CD4-positive, alpha-beta T cell treated with Interleukin-17A for 1 hour (primary cell): ENCODE measurements at places on chromosomes 4 and X.
A peak's percentile ranks its signal among the peaks of the same experiment; 100 is the strongest.

GRCh38 chr4:169993531-169993930 is 32.7 kb downstream of the MFAP3L start:
- DNase-seq, result no peak

GRCh38 chrX:153744210-153745066 is 19.6 kb upstream of the PLXNB3 start:
- no peak for DNase-seq

DNA sequence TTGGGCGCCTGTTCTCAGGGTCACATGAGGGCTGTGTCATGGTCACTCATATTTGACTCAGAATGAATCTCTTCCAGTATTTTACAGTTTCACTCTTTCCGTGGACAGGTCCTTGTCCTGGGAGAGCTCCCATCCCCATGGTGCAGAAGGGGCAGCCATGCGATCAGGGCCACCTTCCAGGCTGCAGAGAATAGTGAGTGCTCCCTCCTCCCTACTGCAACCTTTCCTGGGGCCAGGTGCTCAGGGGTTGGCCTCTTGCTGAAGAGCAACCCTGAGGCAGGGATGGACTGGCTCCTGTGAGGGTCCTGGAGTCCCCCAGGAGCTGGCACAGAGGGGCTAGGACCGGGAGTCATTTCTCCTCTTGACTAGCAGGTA is 108.4 kb downstream of the ABLIM2 start:
- no peak for DNase-seq

DNA sequence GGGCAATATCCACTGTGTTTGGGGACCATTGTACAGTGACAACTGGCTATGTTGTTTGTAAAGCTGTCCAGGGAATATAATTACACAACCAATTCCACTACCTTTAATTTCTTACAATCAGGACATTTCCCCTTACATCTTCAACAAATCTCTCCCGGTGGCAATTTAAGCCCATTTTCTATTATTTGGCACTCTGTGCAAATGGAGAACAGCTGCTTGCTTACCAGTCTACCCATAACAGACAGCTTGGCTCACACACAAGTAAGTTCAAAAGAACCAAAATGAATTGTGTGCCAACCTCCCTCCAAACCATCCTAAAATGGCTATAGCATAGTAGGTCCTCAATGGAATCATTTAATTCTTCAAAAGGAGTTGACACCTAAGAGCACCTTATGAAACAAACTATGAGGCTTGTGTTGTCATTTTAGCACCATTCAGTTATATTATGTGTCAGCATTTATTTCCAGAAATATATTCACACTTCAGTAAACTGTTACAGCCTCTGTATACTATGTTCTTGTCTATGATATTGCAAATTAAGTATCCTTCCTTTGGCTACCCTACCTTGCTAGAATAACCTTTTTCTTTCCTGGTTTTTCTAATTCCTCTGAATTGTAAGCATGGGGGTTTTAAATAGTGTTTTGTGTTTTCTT is 18.4 kb downstream of the GABRA4 start:
- no peak for DNase-seq

DNA sequence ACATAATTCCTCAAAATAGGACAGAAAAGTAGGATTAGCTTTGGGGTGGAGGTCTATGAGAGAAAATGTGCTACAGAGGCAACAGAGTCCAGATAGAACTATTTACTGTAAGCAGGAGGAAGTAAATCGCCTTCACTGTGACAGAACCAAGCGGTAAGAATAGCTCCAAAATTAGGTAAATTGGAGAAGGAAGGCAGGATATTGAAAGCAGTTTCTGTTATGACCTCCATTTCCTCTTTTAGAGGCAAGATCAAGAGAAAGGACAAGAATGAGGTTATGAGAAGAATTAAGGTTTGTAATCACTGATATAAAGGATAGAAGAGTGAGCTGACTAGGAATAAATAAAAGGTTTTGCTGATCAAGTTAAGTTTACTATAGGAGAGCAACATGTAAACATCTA is 44.1 kb upstream of the NEUROG2 start:
- DNase-seq, result no peak

DNA sequence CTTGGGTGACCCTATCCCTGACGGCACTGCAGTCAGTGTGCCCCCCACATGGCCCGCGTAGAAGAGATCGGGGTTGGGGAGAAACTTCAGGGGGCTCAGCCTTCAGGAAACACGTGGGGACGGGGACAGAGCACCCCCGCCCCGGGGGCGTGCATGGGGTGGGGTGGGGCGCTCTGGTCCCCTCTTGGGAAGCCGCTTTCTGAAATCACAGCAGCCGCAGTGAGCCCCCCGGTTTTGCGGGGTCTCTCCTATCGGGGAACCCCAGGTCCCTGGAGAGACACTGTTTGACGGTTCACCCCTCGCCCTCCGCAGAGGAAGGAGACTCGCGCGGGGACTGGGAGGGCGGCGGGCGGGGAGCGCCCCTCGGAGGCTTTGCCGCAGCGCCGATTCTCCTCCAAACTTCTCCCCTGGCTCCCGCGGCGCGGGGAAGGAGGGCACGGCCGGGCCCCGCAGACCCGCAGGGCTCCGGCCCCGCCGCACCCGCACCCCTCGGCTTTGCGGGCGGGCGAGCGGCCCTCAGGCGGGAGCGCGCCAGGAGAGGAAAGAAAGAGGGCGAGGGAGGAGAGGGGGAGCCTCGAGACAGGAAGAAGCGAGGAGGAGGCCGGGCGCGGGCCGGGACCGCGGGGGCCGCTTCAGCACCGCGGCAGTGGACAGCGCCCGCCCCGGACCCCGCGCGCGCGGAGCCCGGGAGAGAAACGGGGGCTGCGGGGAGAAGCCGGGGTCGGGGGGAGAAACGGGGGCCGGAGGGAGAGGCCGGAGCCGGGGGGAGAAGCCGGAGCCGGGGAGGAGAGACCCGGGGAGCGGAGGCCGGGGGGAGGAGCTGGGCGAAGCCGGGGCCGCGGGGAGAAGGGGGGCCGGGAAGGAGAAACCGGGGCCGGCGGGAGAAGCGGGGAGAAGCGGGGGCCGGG is 612 bp downstream of the CPLX1 start:
- DNase-seq, result peak; percentile 30

- DNase-seq, result no peak
Observed at GRCh38 chr4:5974321-5974720, 43.9 kb downstream of the C4orf50 start.

DNA sequence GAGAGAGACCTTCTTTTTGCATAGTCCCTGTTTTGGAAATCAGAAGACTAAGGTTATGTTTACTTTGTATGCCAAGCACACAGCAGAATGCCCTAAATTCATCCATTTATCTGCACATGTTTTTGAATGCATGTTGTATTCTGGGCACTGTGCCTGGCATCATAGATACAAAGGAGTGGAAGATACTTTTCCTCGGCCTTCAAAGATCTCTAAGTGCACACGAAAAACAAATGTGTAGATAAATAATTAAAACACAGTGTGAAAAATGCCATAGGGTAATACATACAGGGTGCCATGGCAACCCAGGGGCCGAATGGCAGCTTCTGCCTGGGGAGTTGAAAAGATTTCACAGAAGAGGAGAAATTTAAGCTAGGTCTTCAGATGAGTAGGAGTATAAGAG is 390.6 kb upstream of the ATOH1 start:
- no peak for DNase-seq
